ENCODE measurements at places on chromosomes 1 and 21. TPM values are rescaled to one million over a fixed set of nuclear protein-coding genes. Genes with fewer than 3 reads are reported as not detected.

GRCh38 chr1:221562542-221563475, 179.1 kb downstream of the DUSP10 start:
- no peaks in the 10 kb centered on the region for H3K27me3 ChIP-seq
- no peak for DNase-seq
- H3K4me1 ChIP-seq, result no peaks in the 10 kb centered on the region

DNA sequence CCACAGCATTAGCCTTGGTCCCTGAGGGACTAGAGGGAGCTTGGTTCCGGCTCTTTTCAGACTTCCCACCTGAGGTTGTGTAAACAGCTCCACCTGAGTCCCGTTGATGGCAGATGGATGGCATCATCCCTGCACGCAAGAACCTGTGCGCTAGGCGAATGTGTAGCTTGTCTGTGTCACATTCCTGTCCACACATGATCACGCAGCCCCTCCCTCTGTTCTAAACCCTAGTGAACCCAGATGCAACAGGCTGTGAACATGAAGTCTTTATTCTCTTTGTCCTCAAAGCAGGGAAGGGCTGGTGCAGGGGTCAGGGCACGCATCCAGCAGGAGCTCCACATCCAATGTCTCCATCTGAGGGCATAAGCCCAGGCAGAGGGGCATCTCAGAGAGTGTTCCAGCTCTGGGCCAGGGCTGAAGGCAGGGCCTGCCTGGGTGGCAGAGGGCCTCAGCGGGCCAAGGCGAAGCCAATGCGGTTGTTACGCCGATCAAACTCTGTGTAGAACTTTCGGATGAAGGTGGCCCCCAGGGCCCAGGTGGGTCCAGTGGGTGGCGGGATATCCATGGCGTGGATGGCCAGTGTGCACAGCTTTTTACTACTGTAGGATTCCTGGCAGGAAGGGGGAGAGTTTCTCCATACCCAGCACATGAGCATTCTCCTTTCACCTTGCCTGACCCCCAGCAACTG, 2.9 kb upstream of the ETNK2 start:
- peaks cover 12% of the 10 kb centered on the region for H3K4me1 ChIP-seq
- no peak overlapping the region for H3K27ac ChIP-seq
- H3K27me3 ChIP-seq, result no peaks in the 10 kb centered on the region
- DNase-seq, result no peak

DNA sequence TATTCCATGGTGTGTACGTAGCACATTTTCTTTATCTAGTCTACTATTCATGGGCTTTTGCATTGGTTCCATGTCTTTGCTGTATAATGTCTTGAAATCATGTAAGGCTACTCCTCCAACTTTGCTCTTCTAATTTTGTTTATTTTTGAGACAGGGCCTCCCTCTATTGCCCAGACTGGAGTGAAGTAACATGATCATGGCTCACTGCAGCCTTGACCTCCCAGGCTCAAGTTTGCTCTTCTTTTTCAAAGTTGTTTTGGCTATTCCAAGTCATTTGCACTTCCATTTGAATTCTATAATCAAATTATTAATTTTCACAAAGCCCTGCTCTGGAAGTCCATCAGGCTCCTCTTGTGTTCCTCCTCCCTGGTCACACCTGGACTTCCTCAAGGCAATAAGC, 90.2 kb upstream of the SGIP1 start:
- no peak overlapping the region for H3K27ac ChIP-seq
- H3K4me1 ChIP-seq, result peaks cover 12% of the 10 kb centered on the region
- no peak overlapping the region for H3K4me3 ChIP-seq
- H3K27me3 ChIP-seq, result no peaks in the 10 kb centered on the region
- H3K36me3 ChIP-seq, result no peaks in the 10 kb centered on the region

DNA sequence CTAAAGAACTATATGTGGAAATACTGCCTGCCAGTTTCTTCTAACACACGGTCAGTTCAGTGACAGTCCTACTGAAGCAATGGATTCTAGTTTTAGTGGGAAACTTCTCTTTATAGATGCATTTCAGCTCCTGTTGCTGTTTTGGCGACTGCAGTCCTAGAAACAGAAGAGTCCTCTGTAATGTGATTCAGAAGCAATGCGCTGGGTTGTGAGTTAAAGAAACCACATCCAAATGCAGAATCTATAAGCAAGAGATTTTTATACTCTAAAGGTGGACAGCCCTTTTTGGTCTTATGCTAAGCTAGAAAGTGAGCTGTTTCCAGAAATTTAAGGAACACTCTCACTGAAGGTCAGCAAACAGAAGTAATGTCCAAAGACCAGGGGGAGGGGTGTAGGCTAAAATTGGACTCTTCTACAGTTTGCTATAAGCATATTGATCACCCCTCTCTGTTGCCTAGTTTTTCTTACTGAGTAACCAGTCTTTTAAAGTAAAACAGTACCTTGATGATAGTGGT, 30.8 kb downstream of the DUSP10 start:
- peaks cover 38% of the 10 kb centered on the region for H3K4me1 ChIP-seq
- no peak for DNase-seq
- H3K27ac ChIP-seq, result peak overlapping the region; percentile 39
- H3K36me3 ChIP-seq, result no peaks in the 10 kb centered on the region
- H3K27me3 ChIP-seq, result no peaks in the 10 kb centered on the region

DNA sequence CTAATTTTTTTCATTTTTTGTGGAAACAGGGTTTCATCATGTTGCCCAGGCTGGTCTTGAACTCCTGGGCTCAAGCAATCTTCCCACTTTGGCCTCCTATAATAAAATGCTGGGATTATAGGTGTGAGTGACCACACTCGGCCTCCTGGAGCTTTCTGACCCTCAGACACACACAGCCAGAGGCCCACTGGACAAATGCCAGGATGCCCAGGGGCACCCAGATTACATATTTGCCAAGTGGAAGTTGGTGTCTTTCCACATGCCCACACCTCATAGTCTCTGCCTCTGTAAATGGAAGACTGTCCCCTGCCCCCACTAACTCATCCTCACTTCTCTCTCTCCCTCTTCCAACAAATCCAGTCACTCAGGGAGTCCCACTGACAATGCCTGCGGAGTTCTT, 63.4 kb upstream of the LRP8 start:
- DNase-seq, result no peak
- no peaks in the 10 kb centered on the region for H3K4me1 ChIP-seq
- no peaks in the 10 kb centered on the region for H3K36me3 ChIP-seq
- H3K27ac ChIP-seq, result no peak overlapping the region
- no peaks in the 10 kb centered on the region for H3K27me3 ChIP-seq

DNA sequence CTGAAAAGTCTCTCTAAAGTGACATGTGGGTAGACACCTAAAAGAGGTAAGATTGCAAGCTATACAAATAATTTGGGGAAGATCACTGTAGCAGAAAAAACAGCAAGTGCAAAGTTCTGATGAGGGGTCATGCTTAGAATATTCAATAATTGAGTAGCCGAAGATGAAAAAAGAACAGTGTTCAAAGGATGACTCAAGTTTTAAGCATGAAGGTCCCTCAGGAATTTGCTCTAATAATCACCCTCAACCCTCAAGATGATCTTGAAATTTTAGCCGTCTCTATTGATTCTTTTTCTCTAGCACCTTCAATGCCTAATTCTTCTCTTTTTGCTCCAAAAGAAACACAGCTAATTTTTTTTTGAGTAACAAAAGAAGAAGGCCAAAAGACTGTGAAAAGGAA, 190.6 kb upstream of the ZNHIT6 start:
- no peaks in the 10 kb centered on the region for H3K4me1 ChIP-seq
- DNase-seq, result no peak
- no peaks in the 10 kb centered on the region for H3K36me3 ChIP-seq
- H3K4me3 ChIP-seq, result no peak overlapping the region

DNA sequence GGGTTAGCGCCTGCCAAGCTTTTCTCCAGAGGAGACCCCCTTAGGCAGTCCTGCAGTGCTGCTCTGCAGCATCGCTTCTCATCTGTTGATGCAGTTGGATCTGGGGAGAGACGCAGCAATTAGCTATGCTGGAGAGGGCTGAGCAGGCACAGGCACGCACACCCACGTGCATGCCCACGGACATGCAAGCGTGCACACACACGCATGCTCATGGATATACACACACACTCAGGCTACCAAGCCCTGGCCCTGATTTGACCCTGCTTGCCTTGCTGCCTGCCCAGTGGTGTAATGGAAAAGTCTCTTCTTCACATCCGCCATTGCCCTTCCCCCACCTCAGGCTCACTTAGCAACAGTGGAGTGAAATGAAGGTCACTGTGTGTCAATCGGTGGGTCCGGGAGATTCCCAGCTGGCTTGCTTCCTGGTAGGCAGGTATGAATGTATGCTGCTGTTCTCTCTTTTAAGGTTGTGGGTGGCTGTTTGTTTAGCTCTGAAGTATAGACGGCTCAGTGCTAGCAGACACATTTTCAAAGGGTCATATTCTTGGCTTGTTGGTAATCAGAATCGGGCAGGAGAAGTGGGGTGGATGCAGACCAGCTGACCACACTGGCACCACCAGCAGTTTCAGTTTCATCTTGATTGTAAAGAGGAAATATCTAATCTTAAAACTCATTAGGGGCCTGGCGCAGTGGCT, 9.5 kb downstream of the ATP1B1 start:
- no peaks in the 10 kb centered on the region for H3K27me3 ChIP-seq
- peaks cover 24% of the 10 kb centered on the region for H3K36me3 ChIP-seq
- H3K4me1 ChIP-seq, result peaks cover 32% of the 10 kb centered on the region
- peak; percentile 80 for DNase-seq

DNA sequence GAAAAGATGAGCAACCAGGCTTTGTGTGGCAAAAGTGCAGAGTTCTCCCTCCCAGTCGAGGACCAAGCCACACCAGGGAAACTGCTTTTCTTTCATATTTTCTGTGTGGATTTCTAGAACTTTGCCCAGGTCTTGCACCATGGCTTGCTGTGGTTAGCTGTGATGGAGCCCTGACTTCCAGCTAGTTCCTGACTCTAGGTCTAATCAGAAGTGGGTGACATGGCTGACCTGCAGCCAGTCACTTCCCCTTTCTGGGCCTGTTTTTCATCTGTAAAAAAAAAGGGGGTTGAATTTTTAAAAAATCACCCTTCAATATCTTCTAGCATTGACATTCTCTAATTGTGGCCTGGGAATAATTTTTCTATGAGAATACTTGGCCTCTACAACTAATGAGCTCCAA, 491.2 kb upstream of the USP24 start:
- H3K4me1 ChIP-seq, result no peaks in the 10 kb centered on the region
- no peaks in the 10 kb centered on the region for H3K27me3 ChIP-seq
- no peak for DNase-seq
- H3K27ac ChIP-seq, result no peak overlapping the region
- H3K4me3 ChIP-seq, result no peak overlapping the region

DNA sequence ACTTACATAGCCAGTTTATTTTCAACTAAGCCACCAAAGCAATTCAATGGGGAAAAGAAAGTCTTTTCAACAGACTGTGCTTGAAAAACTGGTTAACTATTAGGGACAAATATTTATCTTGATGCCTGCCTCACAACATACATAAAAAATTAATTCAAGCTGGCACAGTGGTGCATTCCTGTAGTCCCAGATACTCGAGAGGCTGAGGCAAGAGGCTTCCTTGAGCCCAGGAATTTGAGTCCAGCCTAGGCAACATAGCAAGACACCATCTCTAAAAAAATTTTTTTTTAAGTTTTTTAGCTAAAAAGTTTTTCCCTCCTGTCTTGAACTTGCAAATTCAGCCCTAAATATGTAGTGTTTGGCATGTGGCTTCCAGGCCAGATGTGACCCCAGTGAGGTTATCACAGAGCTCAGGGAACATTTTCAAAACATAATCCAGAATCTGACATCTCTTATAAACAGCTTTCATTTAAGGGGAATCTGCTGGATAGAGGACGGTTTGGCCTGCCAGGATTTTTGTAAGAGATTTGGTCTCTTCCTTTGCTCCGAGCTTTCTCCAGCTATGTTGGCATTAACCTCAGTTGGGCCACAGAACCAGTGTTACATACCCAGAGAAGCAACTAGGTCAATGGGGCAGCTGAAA, 46.4 kb downstream of the COL6A1 start:
- H3K4me3 ChIP-seq, result no peak overlapping the region
- peaks cover 9% of the 10 kb centered on the region for H3K4me1 ChIP-seq
- H3K27ac ChIP-seq, result no peak overlapping the region
- no peaks in the 10 kb centered on the region for H3K27me3 ChIP-seq
- no peak for DNase-seq
- no peaks in the 10 kb centered on the region for H3K36me3 ChIP-seq

DNA sequence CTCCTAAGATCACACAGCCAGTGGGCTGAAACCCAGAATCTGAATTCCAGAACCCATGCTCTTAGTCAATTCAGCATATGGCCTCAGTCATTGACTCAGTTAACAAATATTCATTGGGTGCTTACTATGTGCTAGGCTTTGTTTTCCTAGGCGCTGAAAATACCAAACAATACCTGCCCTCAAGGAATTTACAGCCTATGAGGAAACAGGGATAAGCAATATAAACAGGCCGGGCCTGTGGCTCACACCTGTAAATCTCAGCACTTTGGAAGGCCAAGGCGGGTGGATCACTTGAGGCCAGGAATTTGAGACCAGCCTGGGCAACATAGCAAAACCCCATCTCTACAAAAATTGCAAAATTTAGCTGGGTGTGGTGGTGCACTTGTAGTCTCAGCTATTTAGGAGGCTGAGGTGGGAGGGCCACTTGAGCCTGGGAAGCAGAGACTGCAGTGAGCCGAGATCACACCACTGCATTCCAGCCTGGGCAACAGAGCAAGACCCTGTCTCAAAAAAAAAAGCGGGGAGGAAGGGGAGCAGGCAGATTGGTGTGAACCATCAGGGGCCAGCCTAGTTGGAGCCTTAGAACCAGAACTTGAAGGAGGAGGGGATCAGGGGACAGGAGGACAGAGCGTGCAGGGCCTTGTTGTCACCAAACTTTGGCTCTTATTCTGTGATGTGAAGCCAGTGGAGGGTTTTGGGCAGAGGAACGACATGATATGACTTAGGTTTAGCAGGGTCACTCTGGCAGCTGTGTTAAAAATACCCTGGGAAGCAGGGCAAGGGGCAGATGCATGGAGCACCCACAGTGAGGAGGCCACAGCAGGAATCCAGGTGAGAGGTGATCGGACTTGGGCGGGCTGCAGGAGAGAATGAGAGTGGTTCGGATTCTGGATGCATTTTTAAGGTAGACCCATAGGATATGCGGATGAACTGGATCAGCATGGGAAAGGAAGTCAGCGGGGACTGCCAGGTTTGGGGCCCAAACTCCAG, 5.8 kb downstream of the TINAGL1 start:
- H3K27ac ChIP-seq, result peak overlapping the region; percentile 42
- peaks cover 33% of the 10 kb centered on the region for H3K4me1 ChIP-seq
- DNase-seq, result peak; percentile 19

DNA sequence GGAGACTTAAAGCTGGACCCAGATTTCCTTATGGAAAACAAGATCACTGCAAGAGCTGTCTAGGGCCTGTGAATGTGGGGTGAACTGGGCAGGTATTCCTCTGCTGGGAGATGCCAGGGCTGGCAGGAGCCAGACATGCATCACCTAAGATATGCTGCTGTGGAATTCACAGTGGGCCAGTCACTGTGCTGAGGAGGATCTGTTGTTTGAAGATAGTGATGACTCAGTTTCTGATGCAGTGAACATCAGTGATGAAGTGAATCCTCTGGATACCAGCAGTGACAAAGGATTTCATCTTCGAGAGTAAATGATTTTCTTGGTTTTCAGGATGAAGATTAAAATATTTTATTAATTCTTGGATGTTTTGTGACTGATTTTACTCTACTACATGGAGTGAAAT, 29.9 kb upstream of the CAMSAP2 start:
- no peaks in the 10 kb centered on the region for H3K36me3 ChIP-seq
- DNase-seq, result no peak
- no peaks in the 10 kb centered on the region for H3K4me1 ChIP-seq
- H3K4me3 ChIP-seq, result no peak overlapping the region
- no peak overlapping the region for H3K27ac ChIP-seq

- H3K4me3 ChIP-seq, result no peak overlapping the region
- no peaks in the 10 kb centered on the region for H3K4me1 ChIP-seq
- DNase-seq, result no peak
- no peaks in the 10 kb centered on the region for H3K27me3 ChIP-seq
These were observed 1128.2 kb downstream of the PLA2G4A start for GRCh38 chr1:187956975-187957374.

Gene LCE1D
- not detected for total RNA-seq

Gene OLFML2B
- 17.5 TPM for total RNA-seq

Gene CCT3
- total RNA-seq, result 120 TPM

Measured in upper lobe of right lung (tissue), 1 donor.